CD4-positive, alpha-beta T cell treated with Interleukin-2 at 100 ng/mL for 4 hours (primary cell): ENCODE measurements at places on chromosomes 13 and 19.

DNA sequence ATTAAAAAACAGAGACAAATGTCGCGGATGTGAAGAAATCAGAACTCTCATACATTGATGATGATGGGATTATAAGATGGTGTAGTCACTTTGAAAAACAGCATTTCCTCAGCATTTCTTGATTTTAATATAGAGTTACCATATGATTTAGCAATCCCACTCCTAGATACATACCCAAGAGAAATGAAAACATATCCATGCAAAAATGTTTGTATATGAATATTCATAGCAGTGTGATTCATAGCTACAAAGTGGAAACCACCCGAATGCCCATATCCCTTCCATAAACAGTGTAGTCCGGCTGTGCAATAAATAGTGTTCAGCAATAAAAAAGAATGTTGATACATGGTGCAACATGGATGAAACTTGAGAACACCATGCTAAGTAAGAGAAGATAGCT lies 44.6 kb downstream of the DPY19L3 start:
- DNase-seq: no peak

DNA sequence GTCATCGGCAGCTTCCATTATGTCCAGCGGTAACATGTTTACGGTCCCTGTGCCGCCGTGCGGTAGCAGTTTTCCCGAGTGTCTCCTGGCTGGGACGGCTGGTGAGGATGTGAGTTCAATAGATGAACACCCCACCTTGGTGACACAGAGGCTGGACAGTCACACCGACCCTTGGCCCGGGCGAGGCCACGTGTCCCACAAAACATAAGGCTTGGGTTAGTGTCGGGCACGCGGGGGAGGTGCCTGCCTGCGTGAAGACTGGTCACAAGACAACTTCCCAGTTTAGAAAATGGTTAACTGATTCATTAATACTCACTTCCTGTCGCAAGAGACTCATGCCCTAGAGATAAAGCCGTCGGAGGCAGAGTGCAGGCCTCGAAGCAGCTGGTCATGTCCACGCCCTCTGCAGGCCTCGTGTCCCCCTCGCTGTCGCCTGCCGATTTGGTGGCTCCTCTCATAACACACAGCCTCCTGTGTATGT lies 17.2 kb downstream of the RASA3 start:
- DNase-seq: no peak

DNA sequence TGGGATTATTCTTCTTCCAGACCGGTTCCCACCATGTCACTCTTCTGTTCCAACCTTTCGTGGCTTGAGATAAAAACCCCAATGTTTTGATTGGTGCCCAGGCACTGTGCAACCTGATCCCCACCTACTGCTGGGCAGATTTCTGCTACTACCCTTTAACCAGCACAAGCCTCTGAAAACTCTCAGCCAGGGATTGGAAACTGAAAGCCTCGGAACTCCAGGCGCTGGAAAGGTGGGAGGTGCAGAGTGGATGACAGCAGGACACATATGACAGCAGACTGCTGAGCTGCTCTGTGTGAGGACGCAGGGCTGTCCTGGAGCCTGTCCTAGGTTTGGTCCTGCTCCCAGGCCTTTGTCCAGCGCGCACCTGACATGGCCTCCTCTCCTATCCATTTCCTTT lies 68.5 kb upstream of the GTF3A start:
- no peak for DNase-seq

- DNase-seq: no peak
Measured at GRCh38 chr13:91902291-91902690, 503.9 kb downstream of the GPC5 start.

- DNase-seq: no peak
Measured at GRCh38 chr13:107284173-107284572, 716.2 kb upstream of the ARGLU1 start.

DNA sequence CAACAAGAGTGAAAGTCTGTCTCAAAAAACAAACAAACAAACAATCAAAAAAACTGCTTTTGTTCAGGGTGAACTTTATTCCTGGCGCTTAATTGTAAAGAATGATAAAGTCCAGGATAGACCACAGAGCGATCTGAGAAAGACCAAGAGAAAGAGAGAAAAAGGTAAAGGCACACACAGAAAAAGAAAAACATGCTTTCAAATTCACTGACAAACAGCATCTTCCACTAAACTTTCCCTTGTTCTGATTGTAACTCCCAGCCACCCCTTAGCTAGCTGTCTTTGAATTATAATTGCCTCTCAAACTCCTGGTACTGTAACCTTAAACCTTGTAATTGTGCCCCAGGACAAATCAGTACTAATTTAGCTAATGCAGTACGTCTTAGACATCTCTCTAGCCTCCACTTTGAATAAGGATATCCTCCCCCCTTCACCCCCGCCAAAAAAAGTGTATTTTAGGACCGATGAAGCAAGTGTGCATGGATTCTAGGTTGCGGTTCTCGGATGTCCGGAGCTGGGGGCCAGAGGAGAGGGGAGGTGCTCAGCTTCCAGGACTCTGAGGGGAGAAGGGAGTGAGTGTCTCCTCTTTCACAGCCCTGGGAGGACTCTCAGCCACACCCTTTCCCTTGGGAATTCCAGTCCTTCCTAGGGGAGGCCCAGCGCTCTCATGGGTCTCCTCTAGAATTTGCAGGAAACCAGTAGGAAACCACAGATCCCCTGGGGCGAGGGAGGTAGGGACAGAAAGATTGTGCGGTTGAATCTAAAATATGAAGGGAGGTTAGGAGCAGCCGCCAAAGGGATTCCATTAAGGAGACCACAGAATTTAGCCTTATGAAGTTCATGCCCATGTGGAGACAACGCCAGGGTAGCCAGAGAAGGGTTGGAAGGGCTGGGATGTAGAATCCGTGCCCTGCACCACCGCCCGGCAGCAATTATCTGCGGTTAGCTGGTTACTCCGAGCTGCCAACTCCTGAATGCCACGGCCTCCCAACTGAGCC lies 19.7 kb downstream of the ZNF536 start:
- no peak for DNase-seq

GRCh38 chr13:49441846-49442245 lies 2.0 kb downstream of the CAB39L start:
- DNase-seq: no peak

GRCh38 chr13:113976711-113977684 lies 3.1 kb upstream of the C13orf46 start:
- DNase-seq: no peak
